Fibroblast of pulmonary artery (primary cell): ENCODE measurements at places on chromosomes 7 and 10.

- no peak for DNase-seq
Measured at GRCh38 chr7:133746305-133746704, 380.8 kb upstream of the LRGUK start.

GRCh38 chr7:50227726-50228125, 76.8 kb upstream of the IKZF1 start:
- DNase-seq, result no peak

- peak; percentile 97 for DNase-seq
Measured at GRCh38 chr7:94056796-94057207, 52.6 kb upstream of the BET1 start.

GRCh38 chr10:49113741-49114141, 1.6 kb downstream of the VSTM4 start:
- DNase-seq, result no peak

- DNase-seq, result no peak
Measured at GRCh38 chr7:141619745-141620144, 68.5 kb downstream of the AGK start.

DNA sequence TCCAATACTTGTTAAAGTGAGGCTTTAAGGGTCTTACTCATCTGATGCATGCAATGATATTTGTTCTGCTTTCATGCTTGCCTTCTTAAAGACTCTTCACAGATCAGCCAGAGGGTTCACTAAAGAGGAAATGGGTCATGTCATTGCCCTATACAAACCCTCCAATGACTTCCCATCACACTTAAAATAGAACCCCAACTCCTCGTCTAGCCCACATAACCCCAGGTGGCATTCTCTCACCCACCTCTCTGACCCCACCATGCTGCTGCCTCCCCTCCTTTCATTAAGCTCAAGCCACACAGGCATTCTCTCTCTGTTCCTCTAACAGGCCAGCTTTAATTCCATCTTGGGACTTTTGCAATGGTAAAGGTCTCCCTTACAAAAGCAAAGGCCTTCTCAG, 253.6 kb downstream of the GRID1 start:
- no peak for DNase-seq

DNA sequence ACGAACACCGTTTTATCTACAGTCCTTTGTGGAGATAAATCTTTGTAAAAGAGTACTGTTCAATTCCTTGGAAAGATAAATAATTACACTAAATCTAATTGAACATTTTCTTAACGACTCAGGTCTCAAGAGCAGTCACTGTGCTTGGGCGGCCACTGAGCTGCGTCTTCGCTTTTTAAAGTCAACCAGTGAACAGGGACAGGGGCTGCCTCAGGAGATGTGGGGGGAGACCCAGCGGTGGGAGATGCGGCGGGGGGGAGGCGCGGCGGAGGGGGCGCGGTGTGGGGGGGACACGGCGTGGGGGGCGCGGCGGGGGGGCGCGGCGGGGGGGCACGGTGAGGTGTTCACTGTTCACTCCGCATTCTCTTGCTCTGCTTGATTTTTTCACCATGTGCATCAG, 39.8 kb downstream of the CAMK2B start:
- no peak for DNase-seq

- peak; percentile 2 for DNase-seq
Measured at GRCh38 chr10:119973281-119973680, 80.8 kb downstream of the SEC23IP start.

DNA sequence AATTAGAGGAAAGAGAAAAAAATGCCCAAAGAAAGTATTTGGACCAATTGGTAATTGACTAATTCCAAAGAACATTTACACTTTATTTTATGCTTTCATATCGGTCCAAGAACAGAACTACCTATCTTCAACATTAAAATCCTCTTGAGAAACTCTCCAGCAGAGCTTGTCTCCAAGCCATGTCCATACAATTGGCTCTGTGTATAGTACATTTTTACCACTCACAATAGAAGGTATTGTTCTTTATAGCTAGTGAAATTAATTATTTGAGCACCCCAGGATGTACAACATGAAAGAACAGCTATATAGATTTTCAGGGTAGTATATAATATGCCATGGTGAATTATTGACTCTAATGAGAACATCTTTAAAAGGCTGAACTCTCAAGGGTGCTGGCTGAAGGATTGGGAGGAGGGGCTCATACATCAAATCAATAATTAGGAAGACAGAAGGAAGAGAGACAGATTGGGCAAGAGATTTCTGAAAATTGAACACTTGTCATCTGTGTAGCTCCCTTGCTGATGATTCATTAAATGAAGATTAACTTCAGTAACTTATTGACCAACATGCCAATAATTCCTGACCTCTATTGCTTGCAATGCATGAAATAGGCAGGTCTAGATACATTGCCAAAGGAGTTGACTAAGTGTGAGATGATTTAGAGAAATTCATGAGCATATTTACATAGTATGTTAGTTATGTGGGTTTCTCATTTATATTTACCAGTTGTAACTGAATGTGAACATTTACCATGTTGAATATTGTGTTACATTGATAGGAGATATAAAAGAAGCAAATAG, 249.7 kb downstream of the MTERF1 start:
- DNase-seq, result no peak

DNA sequence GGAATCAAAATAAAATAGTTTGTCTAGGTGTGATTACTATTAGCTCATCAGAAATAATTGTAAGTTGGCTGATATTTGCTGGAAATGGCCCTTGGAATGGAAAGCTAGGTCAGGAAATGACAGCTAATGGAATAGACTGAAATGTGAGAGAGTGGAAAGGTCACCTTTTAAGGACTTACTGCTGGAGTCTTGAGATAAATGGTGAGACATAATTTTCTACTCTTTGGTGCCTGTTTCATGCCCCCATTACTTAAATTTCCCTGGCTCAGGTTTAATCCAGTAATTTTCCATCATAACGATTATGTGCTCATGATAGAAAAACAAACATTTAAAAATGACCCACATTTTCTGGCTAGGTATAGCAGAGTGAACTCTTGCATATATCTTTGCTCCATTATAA, 123.6 kb downstream of the ADAM22 start:
- DNase-seq, result no peak

DNA sequence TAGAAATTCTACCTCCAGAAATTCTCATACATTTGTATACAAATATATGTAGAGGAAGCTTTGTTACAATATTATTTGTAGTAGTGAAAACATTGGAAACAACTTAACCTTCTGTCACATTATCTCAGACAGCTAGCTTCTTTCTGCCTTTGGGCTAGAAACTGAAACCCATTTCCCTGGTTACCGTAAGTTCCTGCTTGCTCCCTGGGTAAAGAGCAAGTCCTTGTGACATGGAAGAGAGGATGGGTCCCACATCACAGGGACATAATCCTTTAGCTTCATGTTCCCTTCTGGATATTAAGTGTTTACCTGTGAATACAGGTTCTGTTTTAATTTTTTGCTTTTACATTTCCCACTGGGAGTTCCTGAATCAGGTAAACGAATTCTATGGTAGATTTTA, 41.8 kb downstream of the KLHDC10 start:
- no peak for DNase-seq

- DNase-seq, result peak; percentile 40
Measured at GRCh38 chr10:60043561-60044241, 137.3 kb upstream of the CCDC6 start.

DNA sequence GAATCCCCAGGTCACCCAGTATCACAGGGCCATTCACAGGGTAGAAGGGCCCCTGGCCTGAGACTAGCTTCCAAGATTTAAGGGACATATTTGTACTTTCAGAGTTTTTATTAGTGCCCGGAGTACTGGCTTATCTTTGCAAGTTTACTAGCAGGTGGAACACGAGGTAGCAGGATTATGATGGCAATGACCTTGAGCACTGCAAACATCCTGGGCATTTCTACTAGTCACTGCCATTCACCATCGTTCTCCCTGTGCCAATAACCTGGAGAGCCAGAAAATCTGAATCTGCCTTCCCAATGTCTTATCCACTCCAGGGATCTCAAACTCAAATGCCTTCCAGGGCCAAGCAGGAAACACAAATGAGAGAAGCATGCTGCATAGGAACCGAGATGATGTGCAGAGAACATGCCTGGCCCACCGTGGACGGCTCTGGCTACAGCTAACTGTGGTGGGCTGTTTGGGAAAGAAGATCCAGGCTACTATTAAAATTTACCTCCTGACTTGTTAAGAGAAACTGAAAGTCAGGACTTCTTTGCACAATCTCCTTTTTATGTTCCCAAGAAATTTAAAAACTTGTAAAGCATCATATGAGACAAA, 16.7 kb downstream of the FAM53B start:
- DNase-seq, result no peak

DNA sequence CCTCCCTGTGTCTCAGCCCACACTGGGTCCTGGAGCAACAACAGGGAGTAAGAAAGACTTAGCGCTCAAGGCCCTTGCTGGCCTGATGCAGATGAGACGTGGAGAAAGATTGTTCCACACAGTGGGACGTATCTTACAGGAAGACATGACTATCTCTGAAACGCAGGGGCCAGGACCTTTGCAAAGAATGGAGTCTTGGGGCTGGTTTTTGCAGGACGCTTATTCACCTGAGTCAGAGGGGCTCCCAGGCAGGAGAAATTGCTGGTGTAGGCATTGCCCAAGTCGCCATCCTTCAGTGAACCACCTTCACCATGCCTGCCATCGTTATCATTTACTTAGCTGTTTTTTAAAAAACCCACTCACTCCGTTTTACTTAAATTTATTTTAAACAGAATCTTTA, 11.8 kb upstream of the GDF10 start:
- no peak for DNase-seq

- no peak for DNase-seq
Measured at GRCh38 chr10:56928714-56929113, 567.7 kb upstream of the ZWINT start.

DNA sequence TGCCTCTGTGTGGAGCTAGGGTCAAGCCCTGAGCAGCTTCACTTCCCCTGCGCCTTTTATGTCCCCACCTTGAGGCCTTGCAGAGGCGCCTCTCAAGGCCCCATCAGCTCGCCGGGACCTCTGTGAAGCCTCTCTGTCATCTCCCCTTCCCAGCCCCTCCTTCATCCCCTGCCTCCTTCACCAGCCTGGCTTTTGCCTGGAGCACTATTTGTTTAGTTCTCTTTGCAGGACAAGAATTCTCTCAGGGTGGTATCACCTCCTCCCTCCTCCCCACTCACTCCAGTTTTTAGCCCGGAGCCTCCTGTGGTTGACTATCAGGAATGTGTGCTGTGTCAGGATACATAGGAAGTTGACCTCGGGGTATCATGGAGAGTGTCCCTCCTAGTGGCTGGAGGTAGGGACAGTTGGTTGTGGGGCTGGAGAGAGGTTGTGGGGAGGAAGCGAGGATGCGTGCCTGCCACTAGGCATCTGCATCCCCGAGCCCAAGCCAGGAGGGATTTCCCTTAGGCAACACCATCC, 89.8 kb upstream of the ANLN start:
- no peak for DNase-seq

DNA sequence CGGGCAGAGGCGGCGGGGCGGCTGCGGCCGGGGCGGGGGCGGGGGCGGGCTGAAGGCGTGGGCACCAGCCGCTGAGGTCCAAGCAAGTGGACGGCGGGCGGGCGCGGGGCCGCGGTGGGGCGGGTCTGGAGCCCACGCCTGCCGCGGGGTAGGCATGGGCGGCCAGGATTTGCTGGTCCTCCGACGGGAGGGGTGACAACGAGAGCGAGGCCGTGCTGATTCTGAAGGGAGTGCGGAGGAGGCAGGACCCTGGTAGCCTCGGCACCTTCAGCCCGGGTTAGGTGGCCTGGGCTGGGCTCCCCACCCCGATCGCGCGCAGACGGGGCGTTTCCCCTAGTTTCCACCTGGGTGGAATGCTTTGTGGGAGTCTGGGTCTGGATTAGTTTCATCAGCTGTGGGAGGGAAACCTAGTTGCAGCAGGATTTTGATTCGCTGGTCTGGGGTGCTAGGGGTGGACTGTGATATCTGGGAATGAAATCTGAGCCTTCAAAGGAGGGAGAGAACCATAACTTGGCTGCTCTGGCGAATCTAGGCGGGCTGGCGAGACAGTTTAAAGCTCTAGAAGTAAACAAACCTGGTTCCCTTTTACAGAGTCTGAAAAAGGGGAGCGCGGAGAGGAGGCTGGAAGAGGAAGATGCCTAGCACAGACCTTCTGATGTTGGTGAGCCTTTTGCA, 609 bp downstream of the SGPL1 start:
- DNase-seq, result peak; percentile 85

DNA sequence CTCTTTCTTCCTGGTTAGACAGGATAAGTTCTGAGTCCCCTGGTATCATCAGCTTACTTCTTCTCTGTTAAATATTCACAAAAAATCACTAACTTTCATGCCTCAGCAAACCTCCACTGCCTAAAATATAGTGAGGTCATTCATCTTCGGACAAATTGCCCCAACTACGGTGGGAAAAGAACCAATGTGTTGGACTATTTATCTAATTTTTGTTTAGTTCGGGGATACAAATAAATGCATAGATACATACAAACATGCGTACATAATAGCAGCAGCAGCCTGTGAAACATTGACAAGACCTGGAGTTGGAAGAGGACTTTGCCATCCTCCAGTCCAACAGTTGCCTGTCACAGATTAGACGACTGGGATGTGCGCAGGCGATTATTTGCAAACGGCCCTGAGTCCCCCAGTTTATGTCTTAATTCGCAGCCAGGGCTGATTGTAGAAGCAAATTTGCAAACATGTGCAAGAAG, 51.5 kb downstream of the EGFR start:
- no peak for DNase-seq

DNA sequence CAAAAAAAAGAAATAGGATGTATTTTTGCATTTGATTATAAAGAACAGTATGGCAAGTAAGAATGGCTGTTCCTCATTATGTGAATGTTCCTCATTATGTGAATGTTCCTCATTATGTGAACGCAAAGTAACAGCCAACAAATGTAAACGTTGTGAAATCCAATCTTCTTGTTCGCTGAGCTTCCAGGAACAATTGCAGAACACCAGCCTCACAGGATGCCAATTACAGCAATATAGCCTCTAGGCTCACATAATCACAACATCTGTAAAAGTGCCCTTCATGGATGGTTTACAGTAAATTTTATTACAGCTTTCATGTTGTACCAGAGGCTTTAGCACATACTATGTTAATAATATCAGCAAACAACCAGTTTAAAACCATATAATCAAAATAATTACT, 71.6 kb downstream of the THSD7A start:
- DNase-seq, result peak; percentile 4

GRCh38 chr10:104517946-104518345, 123.1 kb upstream of the SORCS3 start:
- DNase-seq, result no peak

DNA sequence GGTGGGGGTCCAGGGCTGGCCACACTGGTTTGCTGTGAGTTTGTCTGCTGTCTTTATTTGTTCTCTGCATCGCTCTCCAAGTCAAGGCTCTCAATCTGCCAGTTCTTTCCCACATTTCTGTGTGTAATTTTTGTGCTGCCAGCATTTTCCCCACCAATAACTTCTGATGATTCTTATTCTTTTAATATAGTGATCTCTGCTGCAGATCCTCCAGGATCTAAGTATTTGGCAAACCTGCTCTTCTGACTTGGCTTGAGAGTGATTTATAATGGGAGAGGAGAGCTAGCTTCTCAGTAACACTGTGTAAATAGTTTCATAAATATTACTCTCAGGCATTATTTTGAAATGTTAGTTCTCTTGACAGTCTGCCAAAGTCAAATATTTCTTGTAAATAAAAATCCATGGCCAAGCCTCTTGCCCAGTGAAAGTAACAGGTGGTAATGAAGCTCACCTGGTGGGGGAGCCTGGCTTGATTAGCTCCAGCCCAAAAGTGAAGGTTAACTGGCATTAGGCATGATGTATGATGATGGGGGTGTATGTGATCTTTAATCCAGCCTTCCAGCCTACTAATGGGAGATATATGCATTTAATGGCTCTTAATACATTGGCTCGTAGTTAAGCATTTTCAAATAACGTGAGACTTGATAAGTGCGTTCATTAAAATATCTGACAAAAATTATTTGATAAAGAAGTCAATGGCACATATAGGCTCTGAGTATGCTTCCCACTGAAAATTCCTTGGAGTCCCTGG, 1055.9 kb downstream of the KCNMA1 start:
- DNase-seq, result peak; percentile 9
